ENCODE measurements at places on chromosomes 5 and 9.

DNA sequence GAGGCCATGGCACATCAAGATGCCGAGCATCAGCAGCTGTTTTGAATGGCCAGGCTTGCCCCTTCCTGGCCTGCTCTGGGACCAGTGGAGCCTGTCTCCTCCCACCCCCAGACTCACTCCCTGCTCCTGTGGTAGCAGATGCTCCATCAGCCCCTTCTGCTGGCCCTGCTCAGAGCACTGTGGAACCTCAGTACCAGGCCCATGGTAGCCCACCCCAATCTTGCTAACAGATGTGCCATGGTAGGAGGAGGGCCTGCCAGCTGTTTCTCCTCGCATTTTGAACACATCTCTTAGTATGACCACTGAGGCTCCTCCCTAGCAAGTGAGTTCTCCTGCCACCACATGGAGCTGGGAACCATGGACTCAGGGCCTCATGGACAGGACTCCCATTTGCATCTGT is 29.5 kb downstream of the COL27A1 start:
- no peak for DNase-seq

GRCh38 chr9:126926364-126926763 is 11.8 kb downstream of the RALGPS1 start:
- no peak for DNase-seq

DNA sequence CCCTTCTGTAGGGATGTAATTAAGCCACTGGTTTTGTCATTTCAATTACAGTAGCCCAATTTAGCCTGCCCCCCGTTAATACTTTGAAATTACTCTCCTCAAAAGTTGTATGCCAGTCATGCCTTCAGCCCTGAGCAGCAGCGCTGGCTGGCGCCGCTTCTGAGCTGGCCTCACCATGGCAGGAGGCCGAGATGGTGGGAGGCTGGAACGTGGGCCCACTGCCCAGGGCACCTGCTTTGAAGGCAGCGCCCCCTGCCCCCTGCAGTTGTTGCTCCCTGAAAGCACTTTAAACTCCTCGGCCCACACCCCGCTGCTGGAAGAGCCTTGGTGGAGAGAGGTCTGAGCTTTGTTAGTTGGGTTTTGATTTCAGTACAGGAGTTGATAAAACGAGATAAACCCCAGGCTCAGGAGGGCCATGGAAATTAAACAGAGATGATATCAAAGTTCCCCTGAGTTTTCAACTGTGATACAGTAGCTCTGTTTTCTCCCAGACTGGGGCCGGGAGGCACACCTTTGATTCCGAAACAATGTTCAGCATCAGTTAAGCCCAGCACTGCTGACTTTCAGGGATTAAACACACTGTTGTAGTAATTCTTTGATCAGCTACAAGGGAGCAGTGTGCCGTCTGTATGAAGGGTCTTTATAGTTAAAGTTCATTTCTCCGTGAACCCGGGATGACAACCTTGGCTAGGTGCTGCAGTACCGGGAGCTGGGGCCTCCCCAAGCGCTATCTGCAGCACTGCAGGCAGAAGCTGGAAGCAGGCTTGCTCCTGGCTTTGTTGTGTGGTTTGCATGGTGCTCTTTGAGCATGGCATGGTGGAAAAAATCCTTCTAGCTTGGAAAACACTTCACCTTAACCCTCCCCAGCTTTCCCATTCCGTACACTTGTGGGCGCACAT is 9.5 kb downstream of the MVB12B start:
- DNase-seq: no peak

DNA sequence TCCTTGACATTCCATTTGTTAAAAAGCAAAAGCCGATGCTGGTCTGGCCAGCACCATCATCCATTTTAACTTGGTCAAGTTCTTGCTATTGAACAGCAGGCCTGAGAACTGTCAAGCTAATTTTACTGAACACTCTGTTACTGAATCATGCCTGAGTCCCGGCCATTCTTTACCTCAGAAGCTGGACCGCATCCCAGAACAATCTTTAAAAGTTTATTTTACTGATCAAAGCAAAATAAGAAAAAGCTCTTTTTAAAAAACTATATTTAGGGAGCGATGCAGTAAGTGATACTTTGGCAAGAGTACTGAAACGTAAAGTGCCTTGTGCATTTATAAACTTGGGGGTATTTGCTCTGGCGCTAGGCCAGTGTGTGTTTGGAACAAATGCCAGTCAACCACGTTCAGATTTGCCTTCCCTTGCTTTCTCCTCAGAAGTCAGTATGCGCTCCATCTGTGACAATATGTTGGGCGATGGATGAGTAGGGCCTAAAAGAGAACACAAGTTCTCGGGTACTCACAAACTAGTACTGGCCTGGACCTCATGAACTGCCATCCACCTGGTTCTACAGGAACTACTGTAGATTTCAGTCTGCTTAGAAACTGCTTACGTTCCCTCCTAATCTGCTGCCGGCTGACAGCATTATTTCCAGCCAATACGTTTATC is 161.9 kb downstream of the MAPKAP1 start:
- peak; percentile 57 for DNase-seq

DNA sequence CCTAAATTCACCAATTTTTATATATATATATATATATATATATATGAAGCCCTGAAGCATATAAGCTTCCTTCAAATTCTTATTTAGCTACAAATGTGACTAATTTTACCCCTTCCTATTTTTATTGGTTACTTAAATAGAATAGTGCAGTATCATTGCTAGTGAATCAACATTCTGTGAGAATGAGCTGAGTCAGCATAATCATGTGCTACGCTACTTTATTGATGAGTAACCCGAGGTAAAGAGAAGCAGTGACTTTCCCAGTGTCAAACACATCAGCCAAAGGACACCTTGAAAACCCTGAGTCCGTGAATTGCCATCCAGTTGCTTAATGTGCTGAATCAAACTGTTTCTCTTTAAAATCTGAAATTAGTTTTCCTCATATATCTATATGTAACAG is 546.2 kb downstream of the DMRTA1 start:
- DNase-seq: no peak

DNA sequence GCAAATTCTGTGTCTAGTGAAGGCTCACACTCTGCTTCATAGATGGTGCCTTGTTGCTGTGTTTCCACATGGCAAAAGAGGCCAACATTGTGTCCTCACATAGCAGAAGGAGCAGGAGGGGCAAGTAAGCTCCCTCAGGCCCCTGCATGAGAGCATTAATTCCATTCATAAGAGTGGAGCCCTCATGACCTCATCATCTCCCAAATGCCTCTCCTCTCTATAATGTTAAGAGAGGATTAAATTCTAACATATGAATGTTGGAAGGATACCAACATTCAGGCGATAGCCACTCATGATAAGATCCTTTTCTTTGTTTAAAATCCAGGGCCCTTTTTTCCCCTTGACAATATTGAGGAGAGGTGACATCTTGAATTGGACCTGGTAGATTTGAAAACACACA is 35.2 kb upstream of the PAM start:
- DNase-seq: no peak

DNA sequence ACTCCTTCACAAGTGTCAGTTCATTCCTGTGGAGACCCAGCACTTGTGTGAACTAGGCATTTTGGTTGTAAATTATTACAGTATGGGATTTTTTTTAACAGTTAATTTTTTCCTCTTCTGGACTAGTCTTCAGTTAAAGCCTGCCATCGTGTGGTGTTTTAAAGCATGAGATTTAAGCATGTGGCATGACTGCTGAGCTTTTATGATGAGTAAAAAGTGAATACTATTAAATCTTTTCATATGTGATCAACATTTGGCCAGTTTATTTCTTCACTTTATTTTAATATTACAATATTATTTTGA is 25.0 kb downstream of the LMNB1 start:
- DNase-seq: no peak

GRCh38 chr5:151597749-151598148 is 6.6 kb upstream of the FAT2 start:
- no peak for DNase-seq

DNA sequence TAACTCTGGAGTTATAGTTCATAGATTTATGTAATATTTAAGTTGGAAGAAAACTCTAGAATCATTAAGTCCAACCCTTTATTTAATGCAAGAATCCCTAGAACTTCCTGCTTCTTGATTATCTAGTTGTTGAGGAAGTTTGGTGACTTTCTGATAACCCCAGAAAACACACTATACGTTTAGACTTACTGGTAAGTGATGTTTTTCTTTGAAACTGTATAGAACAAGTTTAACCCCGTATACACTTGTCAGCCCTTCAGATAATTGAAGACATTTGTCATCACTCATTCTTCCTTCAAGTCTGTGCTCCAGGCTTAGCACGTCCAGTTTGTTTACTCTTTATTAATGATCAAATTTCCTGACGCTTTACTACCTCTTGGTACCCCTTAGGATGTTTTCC is 9.0 kb downstream of the NDUFS4 start:
- no peak for DNase-seq

DNA sequence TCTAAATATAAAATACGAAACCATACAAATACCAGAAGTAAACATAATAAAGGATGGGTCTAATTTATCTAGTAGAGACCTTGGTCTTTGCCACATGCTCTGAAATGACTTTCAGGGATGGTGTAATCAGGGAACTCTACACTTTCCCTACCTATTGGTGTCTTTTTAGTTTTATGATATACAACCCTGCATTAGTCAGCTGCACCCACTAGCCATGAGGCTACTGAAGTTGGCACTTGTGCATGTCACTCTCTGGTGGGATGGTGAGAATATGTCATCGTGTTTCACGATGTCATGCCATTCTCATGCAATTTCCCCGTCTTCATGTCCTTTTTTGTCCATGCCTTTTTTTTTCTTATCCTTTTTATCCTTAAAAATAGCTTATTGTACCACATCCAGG is 234.9 kb upstream of the ACTBL2 start:
- no peak for DNase-seq

DNA sequence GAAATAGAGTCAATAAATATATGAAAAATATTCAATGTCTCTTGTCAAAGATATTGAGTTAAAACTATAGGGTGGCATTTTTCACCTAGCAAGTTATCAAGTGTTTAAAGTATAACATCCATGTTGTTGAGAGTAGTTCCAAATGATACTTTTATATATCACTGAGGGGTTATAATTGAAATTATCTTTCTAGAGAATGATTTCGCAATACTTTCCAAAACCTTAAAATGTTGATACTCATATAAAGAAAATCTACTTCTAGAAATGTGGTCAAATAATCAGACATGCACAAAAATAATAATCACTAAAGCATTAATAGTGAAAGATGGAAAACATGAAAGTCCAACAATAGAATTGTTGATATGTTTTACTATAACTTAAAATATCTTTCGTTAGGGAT is 50.1 kb downstream of the OXCT1 start:
- DNase-seq: no peak

GRCh38 chr5:14128079-14128478 is 15.1 kb upstream of the TRIO start:
- no peak for DNase-seq

- no peak for DNase-seq
Measured at GRCh38 chr9:115416299-115416698, 298.3 kb upstream of the TNC start.

DNA sequence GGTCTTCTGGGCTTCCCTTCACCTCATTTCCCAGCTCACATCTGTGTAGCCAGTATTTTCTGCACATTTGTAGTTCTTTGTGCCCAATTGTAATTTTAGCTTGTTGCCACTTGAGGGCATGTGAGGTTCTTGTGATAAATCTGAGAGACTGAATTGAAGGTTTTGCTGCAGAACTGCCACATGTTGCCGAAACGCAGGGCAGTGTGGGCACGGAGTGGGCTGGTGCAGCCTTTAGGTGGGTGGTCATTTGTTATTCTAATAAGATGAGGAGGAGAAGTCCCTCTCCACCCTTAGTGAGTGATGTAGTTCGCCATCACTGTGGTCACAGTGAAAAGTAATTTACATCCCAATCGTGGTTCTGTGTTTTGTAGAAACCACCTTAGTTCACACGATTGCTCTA is 21.2 kb downstream of the OTULIN start:
- DNase-seq: peak; percentile 72

GRCh38 chr9:133873461-133873891 is 118.6 kb downstream of the VAV2 start:
- DNase-seq: peak; percentile 80

- no peak for DNase-seq
Measured at GRCh38 chr5:136891175-136891972, 526.0 kb upstream of the TRPC7 start.

DNA sequence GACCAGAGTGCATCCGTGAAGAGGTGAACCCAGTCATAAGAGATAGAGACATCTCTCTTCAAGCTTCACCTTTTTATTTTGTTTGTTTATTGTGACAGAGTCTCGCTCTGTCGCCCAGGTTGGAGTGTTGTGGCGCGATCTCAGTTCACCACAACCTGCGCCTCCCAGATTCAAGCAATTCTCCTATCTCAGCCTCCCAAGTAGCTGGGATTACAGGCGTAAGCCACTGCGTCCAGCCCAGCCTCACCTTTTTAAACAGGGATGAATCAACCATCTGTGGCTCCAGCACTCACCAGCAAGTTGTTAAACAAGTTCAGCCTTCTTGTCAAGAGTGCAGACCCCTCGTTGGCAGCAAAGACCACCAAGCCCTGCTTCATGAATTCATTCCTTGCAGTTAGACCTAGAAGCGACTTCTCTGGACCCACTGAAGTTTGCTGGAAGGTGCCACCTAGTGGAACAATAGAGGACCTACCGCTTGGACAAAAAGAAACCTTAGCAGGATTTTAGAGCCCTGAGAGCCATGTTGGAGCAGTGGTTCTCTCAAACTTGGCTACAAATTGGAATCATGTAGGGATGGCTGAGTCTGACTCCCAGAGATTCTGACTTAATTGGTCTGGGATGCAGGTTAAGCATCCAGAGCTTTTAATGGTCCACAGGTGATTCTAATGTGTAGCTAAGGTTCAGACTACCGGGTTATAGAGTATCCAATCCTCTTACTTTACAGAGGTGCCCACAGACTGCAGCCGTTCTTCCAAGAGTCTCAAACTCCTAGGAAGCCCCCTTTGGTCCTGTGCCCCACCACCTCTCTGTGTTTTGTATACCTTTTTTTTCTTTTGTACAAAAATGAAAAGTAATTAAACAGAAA is 10.5 kb upstream of the GALNT10 start:
- peak; percentile 73 for DNase-seq

DNA sequence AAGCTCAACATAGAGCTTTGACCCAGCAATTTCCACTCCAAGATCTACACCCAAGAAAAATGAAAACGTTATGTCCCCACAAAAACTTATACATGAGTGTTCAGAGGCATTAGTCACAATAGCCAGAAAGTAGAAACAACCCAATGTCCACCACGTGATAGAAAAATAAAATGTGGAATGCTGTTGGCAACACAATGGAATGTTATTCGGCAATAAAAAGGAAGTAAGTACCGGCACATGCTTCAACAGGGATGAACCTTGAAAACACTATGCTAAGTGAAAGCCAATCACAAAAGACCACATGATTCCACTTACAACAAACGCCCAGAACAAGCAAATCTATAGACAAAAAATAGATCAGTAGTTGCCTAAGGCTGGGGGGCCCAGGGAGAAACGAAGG is 6.0 kb downstream of the UBQLN1 start:
- DNase-seq: no peak

DNA sequence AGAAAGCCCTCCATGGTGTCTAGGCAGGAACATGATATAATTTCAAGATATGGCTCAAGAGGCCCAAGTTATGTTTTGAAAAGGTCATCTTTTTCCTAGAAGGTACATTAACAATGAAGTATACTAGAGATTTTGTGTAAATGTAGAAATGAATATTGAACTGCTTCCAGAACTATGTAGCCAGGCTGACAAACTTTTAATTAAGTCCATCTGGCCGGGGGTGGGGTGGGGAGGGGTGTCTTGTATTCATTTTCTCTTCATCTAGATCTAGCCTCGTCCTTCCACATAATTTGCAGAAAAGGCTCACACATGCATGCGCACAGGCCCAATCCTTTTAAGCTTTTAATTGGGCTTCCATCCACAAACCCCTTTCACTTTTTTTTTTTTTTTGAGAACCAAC is 323.3 kb downstream of the ARL15 start:
- no peak for DNase-seq

All from NCI-H69 (cell line).